CD4-positive, alpha-beta T cell treated with Interleukin-15 for 4 hours (primary cell): ENCODE measurements at places on chromosomes 6 and 20.

DNA sequence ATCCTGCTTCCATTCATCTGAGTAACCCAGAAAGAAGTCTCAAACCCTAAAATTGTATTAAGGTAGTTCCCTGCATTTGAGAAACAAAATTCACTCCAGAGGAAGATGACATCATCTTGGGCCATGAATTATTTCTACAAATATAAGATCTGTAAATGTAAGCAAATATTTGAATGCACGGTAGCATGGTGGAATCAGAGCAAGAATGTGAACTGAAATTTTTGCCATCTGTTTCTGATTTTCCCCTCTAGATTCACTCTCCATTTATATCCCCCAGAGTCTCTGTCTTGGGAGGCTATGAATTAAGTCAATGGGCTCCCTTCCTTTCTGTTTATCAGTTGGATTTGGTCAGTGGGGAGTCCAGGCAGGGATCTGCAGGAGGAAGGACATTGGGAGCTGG lies 5.8 kb upstream of the MAP3K5 start:
- no peak for DNase-seq

GRCh38 chr6:73299151-73299971 lies 36.4 kb upstream of the KHDC1 start:
- no peak for DNase-seq

DNA sequence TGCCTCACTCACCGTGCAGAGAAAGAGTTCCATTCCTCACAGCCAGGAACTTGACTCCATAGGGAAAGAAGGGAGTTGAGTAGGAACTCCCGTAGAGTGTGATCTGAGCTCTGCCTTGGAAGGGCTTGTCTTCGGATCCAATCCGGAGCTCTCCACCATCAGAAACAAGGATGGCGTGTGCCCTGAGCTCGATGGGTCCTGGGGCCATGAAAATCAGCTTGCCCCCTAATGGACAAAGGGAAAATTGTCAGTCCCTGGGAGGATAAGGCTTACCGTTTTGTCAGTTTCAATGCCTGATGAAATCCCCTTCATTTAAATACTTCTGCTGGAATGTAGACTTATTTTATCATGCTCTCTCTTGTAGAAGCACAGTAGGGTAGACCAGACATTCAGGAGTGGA lies 153.3 kb downstream of the PKHD1 start:
- no peak for DNase-seq

GRCh38 chr6:47345761-47346160 lies 36.1 kb upstream of the TNFRSF21 start:
- no peak for DNase-seq

GRCh38 chr20:49352751-49353150 lies 74.9 kb upstream of the ZNFX1 start:
- DNase-seq: no peak

- no peak for DNase-seq
Observed at GRCh38 chr6:34435916-34436315, 10.0 kb upstream of the RPS10 start.

- DNase-seq: no peak
Observed at GRCh38 chr6:63844287-63844686, 208.7 kb downstream of the PHF3 start.

- no peak for DNase-seq
Observed at GRCh38 chr6:151213352-151213751, 26.4 kb upstream of the AKAP12 start.

- no peak for DNase-seq
Observed at GRCh38 chr20:37723668-37724067, 29.8 kb downstream of the CTNNBL1 start.

DNA sequence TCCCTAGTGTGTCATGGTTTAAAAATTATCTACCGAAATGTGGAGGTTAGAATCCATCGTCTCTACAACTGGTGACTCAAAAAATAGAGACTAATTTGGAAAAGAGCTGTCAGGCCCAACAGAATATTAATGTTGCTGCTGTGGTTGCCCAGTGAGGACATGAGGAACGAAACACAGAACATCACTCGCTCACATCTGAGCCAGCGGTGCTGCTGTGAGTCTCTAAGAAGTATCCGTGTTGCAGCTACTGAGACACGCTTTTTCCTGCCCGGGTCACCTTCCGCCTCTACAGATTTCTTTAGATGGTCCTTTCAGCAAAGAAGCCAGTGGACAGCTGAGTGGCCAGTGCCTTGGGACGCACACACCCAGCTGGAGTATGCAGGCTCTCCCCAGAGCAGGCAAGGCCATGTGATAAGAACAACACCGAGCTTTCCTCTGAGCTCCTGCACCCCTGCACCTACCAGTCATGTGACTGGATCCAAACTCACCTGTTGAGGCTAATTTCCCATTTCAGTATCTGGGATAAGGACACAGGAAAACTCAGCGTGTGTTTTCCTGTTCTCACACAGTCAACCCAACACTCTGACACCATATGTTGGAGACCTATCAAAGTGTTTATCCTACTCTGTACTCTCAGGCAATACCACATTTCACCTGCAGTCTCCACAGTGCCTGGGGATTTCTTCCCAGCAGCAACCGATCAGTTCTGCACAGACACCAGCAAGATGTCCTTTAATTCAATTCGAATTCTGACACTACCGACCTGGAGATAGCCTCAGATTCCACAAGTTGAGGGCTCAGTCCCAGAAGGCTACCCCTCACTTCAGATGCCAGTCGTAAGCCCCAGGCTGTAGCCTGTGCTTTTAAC lies 119.0 kb upstream of the RPS6KA2 start:
- no peak for DNase-seq

DNA sequence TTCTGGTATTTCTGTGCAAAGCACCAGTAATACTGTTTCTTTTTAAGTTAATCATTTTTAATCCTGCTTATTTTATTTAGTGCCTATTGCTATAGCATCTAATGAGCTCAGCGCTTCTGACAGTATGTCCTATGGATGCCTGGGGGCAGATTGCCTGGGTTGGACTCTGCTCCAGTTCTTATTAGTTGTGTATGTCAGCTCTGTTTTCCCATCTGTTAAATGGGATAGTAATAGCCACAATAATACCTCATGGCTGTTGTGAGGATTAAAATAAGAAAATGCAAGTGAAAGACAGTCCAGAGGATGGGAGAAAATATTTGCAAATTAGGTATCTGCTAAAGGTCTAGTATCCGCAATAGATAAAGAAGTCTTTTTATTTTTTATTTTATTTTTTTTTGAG lies 87.0 kb downstream of the UTRN start:
- DNase-seq: no peak

- DNase-seq: no peak
Observed at GRCh38 chr6:135858931-135859330, 7.4 kb downstream of the PDE7B start.

GRCh38 chr6:108029226-108029921 lies 45.2 kb downstream of the OSTM1 start:
- no peak for DNase-seq

DNA sequence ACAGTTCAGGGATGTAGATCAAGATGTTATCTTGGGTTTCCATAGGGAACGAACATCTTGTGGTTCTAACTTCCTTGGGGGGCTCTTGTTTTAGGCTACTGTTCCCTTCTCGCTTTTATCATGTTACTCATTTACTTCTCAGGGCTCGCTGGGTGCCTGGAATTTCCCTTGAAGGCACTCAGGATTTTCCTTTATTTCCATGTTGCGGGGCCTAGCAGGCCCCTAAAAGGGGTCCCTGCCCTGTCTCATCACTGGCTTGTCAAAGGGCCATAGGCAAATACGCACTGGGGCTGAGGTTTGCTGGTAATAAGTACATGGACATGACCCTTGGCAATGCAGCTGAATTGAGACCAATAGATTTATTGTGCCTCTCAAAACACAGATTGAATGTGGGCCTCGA lies 262.3 kb downstream of the CDH4 start:
- no peak for DNase-seq

DNA sequence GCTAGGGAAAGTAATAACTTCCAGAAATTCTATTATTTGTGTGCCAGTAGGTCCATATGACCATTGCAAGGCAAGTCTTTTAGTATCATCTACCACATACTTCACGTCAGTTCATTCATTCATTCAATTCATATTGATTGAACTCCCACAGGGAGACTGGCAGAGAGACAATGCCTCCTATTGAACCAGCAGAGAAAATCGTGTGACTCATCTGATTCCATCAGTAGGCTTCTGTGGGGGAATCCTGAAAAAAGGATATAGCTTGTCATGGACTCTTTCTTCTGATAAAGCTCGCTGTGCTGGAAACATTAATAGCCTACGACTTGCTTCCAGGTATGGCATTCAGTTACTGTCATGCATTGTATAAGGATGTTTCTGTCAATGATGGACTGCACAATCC lies 45.3 kb upstream of the CNR1 start:
- no peak for DNase-seq

DNA sequence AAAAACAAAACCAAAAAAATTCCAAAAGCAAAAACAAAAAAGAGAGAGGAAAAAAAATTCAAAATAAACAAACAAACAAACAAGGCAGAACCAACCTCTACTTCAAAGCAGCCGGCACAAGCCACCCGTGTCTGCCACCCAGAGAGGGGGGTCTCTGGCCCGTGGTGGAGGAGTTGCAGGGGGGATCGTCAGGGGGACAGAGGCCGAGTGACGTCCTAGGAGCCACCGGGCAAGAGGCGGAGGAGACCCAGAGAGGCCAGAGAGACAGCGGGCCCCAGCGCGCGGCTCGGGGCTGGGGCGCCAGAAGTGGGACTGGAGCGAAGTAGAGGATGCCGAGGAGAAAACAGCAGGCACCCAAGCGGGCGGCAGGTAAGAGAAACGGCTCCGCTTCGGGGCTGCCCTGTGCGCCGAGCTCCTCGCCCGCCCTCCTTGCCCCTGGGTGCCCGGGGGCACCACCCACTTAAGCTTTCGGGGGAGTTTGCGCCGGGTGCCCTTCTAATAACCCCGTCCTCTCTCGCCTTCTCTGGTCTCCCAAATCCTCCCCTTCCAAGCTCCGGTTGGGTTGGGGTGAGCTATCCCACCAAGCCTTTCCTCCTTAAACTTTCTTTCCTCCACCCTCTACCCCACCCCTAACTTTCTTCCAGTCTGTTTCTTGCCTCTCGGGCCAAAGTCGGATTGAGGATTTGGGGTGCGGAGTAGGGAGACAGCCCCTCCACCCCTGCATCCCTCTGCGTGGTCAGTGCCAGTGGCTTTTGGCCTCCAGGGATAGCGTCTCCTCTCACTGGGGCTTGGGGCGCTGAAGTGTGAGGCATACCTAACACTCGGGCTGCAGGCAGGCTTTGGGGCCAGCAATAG lies 1.0 kb downstream of the TSHZ2 start:
- DNase-seq: no peak

GRCh38 chr6:11785774-11786579 lies 7.4 kb upstream of the ADTRP start:
- peak; percentile 40 for DNase-seq

DNA sequence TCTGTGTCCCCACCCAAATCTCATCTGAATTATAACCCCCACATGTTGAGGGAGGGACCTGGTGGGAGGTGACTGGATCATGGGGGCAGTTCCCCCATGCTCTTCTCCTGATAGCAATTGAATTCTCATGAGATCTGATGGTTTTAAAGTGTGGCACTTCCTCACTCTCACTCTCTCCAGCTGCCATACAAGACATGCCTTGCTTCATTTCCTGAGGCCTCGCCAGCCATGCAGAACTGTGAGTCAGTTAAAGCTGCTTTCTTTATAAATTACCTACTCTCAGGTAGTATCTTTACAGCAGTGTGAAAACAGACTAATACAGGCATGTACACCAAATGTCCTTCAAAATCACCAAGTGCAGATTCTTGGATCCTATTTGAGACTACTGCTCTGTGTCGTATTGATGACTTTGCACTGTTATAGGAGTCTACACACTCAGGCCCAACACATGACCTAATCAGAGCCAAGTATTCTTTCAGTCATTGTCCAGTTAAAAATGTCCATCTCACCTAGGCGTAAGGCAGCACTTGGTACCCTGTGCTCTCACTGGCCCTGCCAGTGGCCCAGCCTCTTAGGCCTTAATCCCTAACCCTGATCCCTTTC lies 52.8 kb upstream of the UST start:
- DNase-seq: no peak

DNA sequence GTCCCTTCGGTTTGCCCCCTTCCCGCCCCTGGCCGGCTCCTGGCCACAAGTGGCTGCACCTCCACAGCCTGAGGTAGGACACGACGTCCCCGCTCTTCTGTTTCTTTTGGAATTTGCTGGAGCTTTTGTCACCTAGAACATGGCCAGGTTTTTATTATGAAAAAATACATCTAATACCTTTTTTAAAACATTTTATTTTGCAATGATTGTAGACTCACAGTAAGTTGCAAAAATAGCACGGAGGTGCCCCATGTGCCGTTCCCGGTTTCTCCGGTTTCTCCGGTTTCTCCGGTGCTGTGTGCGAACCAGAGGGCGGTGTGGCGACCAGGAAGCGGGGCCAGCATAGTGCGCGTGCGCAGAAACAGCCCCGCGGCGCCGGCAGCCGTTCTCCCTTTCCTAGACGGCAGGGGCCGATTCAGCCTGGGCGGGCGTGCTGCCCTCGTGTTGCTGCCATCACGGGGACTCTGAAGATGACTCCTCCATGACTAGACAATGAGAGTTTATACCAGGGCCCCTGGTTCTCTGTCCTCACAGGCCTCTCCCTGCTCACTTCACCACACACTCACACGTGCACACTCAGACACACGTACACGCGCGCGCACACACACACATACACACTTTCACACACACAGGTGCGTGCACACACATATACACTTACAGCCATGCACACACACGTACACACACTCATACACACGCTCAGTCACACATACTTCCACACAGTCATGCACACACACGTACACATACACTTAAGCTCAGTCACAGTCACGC lies 102.1 kb downstream of the TMEM242 start:
- peak; percentile 81 for DNase-seq

GRCh38 chr6:12356983-12357972 lies 67.1 kb downstream of the EDN1 start:
- DNase-seq: no peak

DNA sequence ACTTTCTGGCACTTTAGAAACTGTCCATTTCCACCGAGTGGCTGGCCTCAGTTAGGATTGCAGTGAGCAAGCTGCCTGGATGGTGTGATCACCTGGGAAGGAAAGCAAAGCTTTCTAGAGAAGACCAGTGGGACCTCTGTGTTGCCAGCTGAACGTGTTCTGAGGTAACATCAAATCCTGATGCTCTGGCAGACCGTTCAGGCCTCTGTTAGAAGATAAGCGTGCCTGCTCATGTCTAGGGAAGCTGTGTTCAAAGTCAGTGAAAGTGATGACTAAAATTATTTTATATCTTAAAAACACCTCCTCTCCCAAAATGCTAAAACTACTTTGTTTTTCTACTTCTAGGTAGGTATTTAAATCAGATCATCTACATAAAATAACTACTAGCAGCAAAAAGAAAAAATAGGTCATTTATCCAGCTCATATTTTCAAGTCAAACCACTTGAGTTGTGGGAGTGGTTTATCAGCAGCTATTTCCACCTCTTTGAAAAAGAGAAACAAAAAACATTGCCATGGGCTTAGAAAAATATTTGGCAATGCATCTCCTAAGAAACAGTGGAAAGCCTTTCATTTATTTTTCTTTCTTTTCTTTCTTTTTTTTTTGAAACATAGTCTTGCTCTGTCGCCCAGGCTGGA lies 54.8 kb downstream of the CEP43 start:
- DNase-seq: peak; percentile 34

DNA sequence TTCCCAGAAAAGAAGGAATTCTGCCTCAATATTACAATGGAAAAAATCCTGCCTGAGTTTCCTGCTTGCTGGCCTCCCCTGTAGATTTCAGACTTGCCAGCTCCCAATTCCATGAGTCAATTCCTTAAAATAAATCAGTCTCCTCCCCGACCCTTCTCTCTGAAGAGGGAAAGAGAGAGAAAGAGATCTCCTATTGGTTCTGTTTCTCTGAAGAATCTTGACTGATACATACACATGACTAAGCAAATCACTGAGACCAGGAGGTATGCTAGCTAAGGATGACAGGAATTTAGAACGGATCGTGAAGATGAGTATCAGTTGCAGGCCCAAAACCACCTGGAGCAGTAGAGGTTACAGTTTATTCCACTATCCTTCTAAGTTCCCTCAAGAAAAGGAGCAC lies 11.3 kb upstream of the RBM24 start:
- no peak for DNase-seq
